Activated CD4-positive, alpha-beta T cell treated with anti-CD3 and anti-CD28 coated beads, Interleukin-2, amount 50 U/mL, for 16 hours (primary cell): ENCODE measurements at places on chromosomes 12 and 14.

- no peak for DNase-seq
These were observed 133.4 kb downstream of the SLC6A15 start for GRCh38 chr12:84779169-84779568.

- no peak for DNase-seq
These were observed 136.7 kb upstream of the EGLN3 start for GRCh38 chr14:34087571-34087970.

GRCh38 chr12:6229224-6230218 lies 29.3 kb downstream of the CD9 start:
- no peak for DNase-seq

GRCh38 chr14:52871606-52872005 lies 79.2 kb downstream of the FERMT2 start:
- no peak for DNase-seq

GRCh38 chr12:94277426-94278000 lies 129.1 kb downstream of the PLXNC1 start:
- no peak for DNase-seq

DNA sequence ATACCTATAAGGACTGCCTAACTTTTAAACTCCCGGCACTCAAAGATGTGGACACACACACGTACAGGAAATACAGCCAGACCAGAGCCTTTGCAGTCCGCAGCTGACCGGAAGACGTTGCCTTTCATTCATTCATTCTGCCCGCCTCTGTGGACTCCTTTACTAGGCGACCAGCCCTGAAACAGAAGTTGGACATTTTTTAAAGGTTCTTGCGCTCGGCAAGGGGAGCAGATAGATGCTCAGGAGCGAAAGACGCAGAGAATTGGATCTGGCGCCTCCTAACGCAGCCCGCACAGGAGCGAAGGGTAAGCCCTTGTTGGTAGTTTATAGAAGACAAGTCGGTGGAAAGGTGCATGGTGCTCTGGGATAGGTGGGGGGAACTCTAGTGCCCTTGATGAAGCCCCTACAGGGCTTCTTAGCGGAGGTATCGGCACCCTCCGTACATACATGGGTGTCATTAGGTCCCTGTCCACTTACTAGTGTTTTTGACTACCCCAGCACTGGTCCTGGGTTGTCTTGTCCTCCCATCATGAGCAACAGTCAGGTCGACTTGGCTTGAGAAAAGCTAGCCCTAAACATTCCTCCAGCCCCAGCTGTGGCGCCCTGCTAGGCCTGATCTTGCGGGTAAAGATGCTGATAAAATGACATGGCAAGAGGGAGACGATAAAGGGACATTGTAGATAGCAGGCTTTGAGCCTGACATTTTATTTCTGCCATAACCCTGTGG lies at the start of gene KDM2B:
KDM2B (minus strand) TSS at position 65 of the 727 bp plus-strand sequence. CDS start 112 bp downstream, outside the sequence.
- peak; percentile 14 for DNase-seq

GRCh38 chr12:11734580-11735180 lies 85.2 kb downstream of the ETV6 start:
- no peak for DNase-seq

DNA sequence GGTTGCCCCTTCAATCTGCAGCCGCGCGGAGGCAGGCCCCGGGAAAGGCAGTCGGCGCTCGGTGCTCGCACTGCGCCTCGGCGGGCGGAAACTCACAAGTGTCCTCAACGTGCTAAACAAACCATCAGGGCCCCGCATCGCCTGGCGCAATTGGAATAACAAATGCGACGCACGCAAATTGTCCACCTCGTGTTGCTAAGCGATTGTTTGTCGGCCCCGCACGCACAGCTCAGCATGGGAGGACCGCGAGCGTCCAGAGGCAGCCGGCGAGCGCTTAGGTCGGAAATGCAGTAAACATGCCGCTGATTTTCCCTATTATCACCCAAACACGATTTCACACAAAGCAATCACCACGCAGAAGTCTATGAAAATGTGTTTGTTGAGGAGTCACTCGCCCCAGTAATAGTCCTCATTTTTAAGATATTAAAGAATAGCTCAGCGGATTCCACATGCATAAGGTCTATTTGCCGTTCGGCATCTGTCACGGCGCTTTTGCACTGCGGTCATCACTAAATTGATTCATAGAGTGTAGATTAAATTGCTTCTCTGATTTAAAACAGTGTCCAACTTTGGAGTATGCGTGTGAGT lies 3.2 kb upstream of the GSC start:
- DNase-seq: no peak

- DNase-seq: no peak
These were observed 52.0 kb upstream of the CCDC63 start for GRCh38 chr12:110794623-110795280.

GRCh38 chr14:91817566-91818325 lies 49.6 kb downstream of the TC2N start:
- DNase-seq: peak; percentile 21

- no peak for DNase-seq
These were observed 340.5 kb downstream of the TMEM121 start for GRCh38 chr14:105866841-105867321.

- peak; percentile 62 for DNase-seq
These were observed 581 bp downstream of the PAPOLA start for GRCh38 chr14:96502621-96503305.

DNA sequence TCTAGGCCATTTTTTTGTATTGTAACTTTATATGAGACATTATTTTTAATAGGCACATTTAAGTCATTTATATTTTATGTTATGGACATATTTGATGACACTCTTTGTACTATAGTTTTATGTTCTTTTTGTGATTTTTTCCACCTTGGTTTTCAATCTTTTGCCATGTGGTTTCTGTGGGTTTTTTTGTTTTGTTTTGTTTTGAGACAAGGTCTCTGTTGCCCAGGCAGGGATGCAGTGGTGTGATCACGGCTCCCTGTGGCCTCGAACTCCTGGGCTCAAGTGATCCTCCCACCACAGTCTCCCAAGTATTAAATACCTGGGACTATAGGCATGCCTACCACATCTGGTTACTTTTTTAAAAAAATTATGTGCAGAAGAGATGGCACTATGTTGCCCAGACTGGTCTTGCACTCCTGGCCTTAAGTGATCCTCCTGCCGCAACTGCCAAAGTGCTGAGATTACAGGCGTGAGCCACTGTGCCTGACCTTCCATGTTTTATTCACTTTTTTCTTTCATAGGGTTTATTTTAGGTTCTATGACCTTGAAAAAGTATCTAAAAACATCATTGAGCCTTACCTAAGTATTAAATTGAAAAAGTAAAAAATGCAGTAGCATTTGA lies 16.3 kb downstream of the MSRB3 start:
- no peak for DNase-seq

DNA sequence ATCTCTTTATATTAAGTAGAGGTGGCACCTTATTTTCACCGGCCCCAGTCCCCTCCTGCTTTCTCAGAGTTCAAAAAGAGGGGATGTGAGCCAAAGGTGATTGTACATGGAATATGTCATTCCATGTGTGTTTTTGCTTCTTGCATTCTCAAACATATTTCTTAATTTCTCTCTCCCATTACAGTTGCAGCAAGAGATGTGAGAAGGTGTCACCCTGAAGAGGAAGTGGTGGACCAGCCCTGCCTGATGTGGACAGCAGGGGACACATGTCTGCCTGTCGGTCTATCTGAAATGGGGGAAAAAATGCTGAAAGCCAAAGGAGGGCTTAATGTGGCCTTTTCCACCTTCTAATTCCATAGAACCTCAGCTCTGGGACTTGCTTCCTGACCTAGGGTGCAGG lies 1.9 kb upstream of the FOXN3 start:
- DNase-seq: no peak

DNA sequence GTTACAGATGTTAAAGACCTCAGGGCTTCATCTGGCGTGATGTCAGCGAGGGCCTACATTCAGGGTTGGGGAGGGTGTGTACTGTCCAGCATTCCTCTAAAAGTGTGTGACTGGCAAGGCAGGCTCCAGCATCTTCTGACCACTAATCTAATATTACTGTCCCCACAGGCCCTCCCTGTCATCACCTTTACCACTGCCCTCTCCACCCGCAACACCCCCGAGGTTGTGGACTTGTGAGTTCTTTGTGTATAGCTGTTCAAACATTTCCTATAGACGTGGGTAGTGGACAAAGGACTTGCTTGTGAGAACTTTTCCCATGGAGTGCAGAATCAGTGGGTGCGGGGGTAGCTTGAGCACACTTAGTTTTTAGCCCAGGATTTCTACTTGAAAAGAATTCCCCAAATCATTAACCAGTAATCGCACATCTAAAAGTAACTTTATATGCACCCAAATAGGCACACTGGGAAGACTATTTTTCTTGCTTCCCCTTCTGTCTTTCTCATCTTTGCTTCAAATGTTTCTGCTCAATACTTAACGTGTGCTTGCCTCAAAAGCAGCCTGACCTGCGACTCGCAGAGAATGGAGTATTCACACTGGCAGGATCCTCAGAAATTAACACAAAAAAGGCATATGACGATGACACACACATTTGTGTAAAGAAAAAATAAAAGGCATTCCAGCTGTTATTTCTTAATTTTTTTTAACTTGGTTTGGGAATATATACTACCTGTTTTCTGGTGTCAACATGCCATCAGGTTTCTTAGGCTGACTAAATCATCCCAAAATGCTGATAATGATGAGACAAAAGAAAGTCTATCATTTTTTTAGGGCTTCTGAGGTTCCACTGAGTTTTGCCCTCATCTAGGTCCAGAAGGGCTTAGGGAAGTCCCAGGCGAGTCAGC lies 158.4 kb upstream of the HIF1A start:
- no peak for DNase-seq

GRCh38 chr14:23047034-23047634 lies 5.1 kb downstream of the PSMB11 start:
- no peak for DNase-seq
